ENCODE measurements at places on chromosomes 1 and 21.

- no peak for DNase-seq
Measured at GRCh38 chr1:157042846-157043245, 2.7 kb downstream of the ARHGEF11 start.

- no peak for DNase-seq
Measured at GRCh38 chr1:46521414-46521813, 30.0 kb downstream of the KNCN start.

DNA sequence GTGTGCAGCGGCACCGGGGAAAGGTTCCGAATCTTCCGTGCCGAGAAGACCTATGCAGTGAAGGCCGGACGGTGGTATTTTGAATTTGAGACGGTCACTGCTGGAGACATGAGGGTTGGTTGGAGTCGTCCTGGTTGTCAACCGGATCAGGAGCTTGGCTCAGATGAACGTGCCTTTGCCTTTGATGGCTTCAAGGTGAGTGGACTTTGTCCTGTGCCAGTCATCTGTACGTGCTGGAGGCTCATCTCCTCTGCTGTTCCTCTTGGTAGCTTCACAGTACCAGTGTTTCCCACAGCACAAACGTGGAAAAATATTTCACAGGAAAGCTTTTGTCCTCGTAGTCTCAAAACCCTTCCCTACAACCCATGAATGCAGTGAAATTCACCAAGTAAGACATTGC is 324.1 kb downstream of the ZP4 start:
- no peak for DNase-seq

DNA sequence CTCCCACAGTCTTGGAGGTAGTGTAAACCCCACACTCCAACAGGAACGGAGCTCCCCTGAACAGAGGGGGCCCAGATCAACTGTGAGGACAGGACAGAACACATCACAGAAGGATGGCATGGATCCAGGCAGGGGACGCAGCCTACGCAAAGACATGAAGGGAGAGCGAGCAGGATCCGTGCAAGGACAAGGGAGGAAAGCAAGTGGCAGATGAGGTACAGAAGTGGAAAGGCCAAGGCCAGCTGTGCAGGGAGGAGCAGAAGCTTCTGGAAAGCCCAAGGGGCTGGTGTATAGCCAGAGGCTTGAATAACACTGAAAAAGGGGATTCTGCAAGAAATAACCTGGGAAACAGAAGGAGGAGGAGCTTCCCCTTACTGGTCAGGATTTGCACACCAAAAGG is 81.2 kb downstream of the SIPA1L2 start:
- no peak for DNase-seq

DNA sequence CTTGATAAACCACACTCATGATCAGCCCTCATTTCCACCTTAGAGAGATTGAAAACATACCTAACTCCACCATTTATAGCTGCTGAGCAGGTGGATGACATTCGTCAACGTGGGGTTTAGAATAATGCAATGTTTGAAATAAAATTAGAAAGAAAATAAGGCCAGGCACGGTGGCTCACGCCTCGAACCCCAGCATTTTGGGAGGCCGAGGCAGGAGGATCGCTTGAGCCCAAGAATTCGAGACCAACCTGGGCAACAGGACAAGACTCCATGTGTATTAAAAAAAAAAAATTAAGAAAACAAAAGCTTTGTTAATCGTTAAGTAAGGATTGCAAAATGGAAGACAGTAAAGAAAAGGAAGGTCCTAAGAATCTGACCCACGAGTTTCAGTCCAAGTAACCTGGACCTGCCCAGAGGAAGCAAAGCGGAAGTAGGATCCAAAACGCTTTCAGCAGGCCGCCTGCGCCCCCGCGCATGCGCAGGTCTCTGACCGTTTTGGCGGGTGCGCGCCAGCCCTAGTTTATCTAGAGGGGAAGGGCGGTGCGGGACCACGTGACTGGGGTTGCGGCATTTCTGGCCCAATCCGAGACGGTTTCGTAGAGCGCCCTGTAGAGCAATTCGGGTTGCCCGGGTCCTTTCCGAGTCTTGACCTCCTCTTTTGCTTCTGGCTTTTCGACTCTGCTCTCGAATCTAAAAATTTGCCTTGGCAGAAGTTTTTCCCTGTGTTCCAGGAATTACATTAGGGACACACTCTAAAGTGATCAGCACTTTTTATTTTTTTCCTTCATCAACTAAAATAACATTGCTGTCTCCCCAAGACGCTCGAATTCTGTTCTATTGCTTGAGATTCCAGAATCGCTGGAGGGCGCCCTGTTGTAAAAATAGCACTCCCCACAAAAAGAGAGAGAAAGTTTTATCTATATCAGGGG is 22.5 kb downstream of the ANP32E start:
- DNase-seq = peak; percentile 98

DNA sequence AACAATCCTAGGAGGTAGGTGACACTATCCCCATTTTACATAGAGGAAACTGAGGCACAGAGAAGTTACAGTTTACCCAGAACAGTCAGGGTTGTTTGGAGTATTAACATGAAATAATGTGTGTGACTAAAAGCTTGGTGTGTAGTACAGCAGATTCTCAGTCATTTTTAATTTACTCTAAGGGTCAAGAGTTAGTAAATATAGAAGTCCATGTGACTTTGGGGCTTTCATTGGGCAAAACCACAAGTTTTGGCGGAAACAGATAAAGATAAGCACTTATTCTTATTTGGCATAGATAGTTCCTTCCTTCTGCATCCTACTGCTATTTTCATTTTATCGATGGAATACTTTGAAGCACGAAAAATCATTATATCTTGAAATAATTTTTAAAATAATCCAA is 128.5 kb downstream of the DNM3 start:
- DNase-seq = no peak

DNA sequence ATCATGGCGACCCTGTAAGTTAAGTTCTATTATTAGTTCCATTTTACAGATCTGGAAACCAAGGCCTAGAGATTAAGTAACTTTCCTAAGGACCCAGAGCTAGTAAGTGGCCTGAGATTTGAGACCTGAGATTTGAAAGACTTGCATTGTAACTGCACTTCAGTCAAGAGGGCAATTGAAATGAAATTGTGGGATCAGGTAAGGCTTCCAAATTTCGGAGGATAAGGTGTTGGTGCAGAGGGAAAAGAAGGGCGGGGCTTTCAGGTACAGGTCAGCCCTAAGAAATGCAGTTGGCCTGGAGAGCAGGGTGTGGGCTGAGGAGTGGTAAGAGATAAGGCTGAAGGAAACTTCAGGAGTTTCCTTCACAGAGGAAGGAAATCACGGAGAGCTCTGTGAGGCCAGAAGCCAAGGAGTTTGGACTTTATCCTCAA is 51.1 kb downstream of the SLC16A1 start:
- DNase-seq = no peak

DNA sequence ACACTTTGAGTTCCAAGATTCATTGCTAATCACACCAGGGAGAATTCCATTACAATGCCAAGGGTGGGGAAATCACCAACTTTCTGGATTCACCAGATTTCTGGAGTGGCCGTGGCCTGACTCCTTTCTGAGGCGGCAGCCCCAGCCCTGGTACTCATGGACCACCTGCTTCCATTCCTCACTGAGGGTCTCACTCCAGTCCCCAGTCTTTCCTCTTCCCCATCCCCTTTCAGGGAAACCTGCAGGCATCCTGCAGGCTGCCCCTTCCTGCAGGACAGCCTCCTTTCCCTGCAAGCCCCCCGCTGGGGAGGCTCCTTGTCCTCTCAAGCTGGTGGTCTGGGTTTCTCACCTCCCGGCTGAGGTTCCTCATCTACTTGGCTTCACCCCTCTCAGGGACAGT is 12.7 kb upstream of the CDK18 start:
- no peak for DNase-seq

DNA sequence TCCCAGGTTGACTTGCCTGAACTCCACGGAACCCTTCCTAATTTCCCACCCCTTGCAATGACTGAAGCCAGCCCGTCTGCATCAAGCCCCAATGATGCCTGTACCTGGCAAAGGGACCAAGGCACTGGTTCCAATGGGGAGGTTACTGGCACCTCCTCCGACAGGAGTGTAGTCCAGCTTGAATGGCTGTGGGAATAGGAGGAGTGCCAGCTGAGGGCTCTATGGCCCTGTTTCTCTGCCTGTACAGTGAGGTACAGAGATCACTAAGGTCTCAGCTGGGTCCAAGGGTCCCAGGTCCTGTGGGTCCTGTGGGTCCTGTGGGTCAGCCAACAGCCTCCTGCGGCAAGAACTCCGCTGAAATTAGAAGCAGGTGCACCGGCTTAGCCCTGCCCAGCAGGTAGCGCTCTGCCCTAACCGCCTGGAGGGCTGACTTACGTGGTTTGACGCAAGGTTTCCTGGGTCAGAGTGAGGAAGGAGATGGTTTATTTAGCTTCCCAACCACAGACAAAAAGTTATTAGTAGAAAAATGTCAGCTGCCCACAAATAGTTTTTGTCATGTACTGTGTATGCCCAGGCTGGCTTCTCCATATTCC is 9.9 kb upstream of the SPRR4 start:
- no peak for DNase-seq

DNA sequence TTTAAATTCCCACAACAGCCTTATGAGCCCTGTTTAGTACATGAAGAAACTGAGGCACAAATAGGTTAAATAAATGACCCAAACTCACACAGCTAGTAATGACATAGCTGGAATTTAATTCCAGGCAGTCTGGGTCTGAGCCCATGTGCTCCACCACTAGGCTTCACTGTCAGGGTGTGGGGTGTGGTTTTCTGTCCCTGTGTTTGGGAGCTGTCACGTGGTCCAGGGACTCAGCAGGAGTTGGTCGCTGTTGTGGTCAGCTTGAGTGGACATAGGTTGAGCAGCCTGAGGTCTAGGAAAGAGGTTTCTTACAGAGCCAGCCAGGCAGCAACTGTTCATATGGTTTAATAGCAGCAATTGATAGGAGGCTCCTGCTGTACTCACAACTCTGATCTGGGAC is 28.0 kb upstream of the KCNA10 start:
- no peak for DNase-seq

- DNase-seq = no peak
Measured at GRCh38 chr1:181190364-181191035, 102.0 kb downstream of the IER5 start.

GRCh38 chr1:193417945-193418744 is 231.7 kb upstream of the B3GALT2 start:
- peak; percentile 32 for DNase-seq

DNA sequence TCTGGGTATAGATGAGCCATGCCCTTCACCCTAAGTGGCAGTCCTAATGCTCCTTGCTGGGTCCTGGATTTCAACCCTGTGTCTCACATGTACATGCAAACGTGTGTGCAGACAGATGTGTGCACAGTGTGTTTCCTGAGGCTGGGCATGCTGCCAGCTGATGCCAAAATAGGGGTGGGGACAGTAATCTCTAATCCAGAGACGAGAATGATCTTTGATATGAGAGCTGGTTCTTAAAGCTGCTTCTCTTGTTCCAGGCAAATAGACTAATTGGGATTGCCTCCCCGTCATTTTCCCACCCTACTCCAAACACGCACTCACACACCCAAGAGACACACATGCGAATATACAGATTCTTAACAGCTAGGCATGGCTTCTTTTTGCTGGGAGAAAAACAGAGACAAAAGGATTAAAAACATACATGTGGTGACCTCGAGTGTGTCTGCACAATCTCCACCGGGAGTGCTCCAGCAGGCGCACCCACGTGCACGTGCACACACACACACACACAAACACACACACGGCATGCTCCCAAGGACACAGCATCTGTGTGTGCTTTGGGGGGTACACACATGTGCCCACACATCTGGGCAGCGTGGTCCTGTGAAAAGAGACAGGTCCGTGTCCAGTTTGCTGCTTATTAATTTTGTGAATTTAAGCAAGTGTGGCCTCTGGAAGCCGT is 102.1 kb upstream of the ZBTB40 start:
- DNase-seq = no peak

- DNase-seq = peak; percentile 69
Measured at GRCh38 chr1:156052862-156053767, 483 bp downstream of the UBQLN4 start.

DNA sequence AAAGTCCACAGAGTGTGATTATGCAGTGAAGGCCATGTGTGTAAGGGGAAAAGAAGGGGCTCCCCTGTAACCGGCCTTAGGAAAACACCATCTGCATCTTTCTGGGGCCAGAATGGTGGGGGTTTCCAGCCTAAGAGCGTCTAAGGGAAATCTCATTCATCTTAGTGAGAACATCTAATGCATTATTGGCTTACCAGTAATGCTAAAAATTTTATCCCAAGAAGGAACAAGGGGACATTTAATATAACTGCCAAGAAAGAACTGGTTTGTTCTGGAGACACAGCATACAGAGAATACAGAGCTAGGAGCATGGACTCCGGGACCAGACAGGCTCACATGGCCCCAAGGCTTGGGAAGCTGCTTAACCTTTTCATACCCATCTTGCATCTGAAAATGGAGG is 58.3 kb upstream of the DSCAM start:
- DNase-seq = no peak

DNA sequence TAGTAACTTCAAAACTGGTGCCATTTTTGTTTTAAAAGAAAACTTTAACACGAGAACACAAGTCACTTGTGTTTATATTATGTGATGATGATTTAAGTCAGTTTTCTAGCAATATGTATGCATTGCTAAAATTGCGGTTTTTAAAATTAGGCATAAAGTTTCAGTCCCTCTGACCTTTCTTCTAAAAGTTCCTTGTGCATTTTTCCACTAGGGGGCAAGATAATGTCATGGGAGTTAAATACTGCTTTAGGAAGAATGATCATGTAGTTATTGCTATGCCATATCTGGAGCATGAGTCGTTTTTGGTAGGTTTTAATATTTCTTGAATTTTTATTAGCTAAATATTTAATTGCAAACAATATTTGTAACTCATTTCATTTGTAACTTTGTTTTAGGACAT is 10.7 kb downstream of the CDC7 start:
- peak; percentile 41 for DNase-seq

GRCh38 chr1:206508956-206509355 is 1.6 kb downstream of the RASSF5 start:
- peak; percentile 66 for DNase-seq
